ENCODE measurements at places on chromosomes 5 and 9. TPM values are rescaled to one million over a fixed set of nuclear protein-coding genes. Genes with fewer than 3 reads are reported as not detected.

GRCh38 chr5:76715736-76716455, at the start of gene F2R:
F2R (plus strand) TSS chr5:76716126; CDS start chr5:76716308, 182 bp downstream.
- no peaks in the 10 kb centered on the region for H3K36me3 ChIP-seq
- peaks cover 14% of the 10 kb centered on the region for H3K4me1 ChIP-seq
- no peaks in the 10 kb centered on the region for H3K27me3 ChIP-seq

- no peak overlapping the region for H3K27ac ChIP-seq
- H3K27me3 ChIP-seq = no peaks in the 10 kb centered on the region
- H3K4me3 ChIP-seq = no peak overlapping the region
- H3K36me3 ChIP-seq = no peaks in the 10 kb centered on the region
These were observed 20.4 kb downstream of the NSA2 start for GRCh38 chr5:74787424-74787823.

GRCh38 chr5:135446206-135446605, 942 bp downstream of the DCANP1 start:
- H3K27ac ChIP-seq = no peak overlapping the region
- H3K27me3 ChIP-seq = no peaks in the 10 kb centered on the region
- no peaks in the 10 kb centered on the region for H3K36me3 ChIP-seq
- H3K4me1 ChIP-seq = no peaks in the 10 kb centered on the region
- H3K4me3 ChIP-seq = no peak overlapping the region

GRCh38 chr9:12934545-12935272, 159.9 kb downstream of the LURAP1L start:
- no peak overlapping the region for H3K27ac ChIP-seq
- no peak for DNase-seq
- H3K27me3 ChIP-seq = no peaks in the 10 kb centered on the region
- H3K4me1 ChIP-seq = no peaks in the 10 kb centered on the region
- H3K36me3 ChIP-seq = no peaks in the 10 kb centered on the region

GRCh38 chr5:67301285-67301903, 104.8 kb upstream of the CD180 start:
- no peak overlapping the region for H3K27ac ChIP-seq
- H3K27me3 ChIP-seq = no peaks in the 10 kb centered on the region
- no peaks in the 10 kb centered on the region for H3K36me3 ChIP-seq
- no peaks in the 10 kb centered on the region for H3K4me1 ChIP-seq
- no peak for DNase-seq

GRCh38 chr5:60382716-60383115, 317.2 kb downstream of the DEPDC1B start:
- H3K36me3 ChIP-seq = no peaks in the 10 kb centered on the region
- H3K4me1 ChIP-seq = no peaks in the 10 kb centered on the region
- H3K4me3 ChIP-seq = no peak overlapping the region
- no peak overlapping the region for H3K27ac ChIP-seq
- DNase-seq = no peak

GRCh38 chr5:144328494-144328893, 157.8 kb downstream of the KCTD16 start:
- H3K4me1 ChIP-seq = no peaks in the 10 kb centered on the region
- H3K27me3 ChIP-seq = no peaks in the 10 kb centered on the region
- H3K36me3 ChIP-seq = no peaks in the 10 kb centered on the region
- no peak overlapping the region for H3K4me3 ChIP-seq
- H3K27ac ChIP-seq = no peak overlapping the region
- no peak for DNase-seq

DNA sequence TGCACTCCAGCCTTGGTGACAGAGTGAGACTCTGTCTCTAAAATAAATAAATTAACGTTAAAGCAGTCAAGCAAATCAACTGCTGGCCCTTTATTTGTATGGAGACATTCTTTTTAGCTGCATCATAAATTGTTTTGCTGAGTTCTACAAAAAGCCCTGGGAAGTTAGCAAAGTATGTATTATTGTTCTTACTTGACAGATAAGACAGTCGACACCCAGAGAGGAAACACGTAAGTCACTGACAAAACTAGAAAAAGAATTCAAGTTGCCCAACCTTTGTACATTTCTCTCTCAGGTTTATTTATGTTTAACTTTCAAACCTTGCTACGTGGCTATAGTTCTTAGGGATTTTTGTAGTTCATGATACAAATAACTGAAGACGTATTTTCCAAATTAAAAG, 40.4 kb upstream of the MACIR start:
- no peak overlapping the region for H3K27ac ChIP-seq
- no peaks in the 10 kb centered on the region for H3K4me1 ChIP-seq
- H3K27me3 ChIP-seq = no peaks in the 10 kb centered on the region
- H3K4me3 ChIP-seq = no peak overlapping the region
- no peak for DNase-seq

DNA sequence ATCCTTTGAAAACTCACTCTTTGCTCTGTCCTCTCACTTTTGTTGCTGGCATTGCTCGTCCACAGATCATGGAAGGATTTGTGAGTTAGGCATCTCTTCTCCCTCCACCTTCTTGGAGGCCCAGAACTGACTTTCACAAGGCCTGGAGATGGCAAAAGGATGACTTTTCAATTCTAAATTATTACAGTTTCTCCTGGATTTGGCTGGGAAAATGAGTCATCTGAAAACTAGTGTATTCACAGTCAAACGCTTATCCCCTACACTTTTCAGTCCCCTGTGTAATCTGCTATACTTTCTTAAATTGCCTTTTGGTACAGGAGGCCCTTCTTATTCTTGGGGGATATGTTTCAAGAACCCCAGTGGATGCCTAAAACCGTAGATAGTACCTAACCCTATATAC, 35.6 kb downstream of the ADRA1B start:
- H3K27ac ChIP-seq = no peak overlapping the region
- H3K4me3 ChIP-seq = no peak overlapping the region
- DNase-seq = no peak
- H3K4me1 ChIP-seq = no peaks in the 10 kb centered on the region
- H3K27me3 ChIP-seq = no peaks in the 10 kb centered on the region
- no peaks in the 10 kb centered on the region for H3K36me3 ChIP-seq

Gene LCN1
- total RNA-seq = not detected

Gene CDH18
- total RNA-seq = not detected

Gene NRARP
- 2.3 TPM for total RNA-seq

Gene FAM13B
- 25.3 TPM for total RNA-seq
